Retina (tissue), 1 donor: ENCODE measurements at places on chromosomes 11 and 22.

- no peak for DNase-seq
Measured at GRCh38 chr11:117936973-117937372, 7.8 kb upstream of the TMPRSS13 start.

DNA sequence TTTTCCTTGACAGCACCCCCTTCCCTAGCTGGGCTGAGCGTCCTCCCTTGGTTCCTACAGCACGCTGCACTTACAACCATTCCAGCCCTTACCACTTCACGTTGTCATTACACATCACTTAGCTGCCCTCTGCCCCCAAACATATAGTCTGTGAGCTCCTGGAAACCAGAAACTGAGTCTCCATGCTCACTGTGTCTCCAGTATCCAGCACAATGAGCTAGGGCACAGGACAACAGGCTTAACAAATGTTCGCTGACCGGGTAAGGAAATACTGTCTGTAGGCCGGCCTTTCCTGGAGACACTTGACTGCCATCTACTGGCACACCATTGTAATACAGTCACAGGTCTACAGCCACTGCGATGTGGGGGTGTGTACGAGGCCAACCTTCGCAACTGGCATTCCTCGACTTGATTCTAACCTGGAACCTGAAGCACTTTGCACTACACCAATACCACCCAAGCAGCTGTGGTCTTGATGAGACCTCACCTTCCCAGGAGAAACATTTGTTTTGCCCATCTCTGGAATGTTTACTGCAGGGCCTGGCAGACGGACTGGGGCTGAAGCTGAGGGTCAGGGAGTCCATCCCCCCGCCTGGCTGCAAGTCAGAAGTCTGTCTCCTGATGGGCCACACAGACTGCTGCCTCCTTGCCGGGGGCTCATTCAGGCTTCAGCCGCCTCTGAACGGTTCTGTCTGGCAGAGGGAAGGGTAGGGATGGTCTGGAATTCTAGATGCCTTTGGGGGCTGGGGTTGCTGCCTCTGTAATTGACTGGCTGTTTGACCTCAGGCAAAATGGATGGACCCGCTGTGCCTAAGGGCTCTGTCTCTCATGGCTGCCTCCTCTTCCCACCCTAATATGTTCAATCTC is 72.0 kb downstream of the SYN3 start:
- peak; percentile 87 for DNase-seq

DNA sequence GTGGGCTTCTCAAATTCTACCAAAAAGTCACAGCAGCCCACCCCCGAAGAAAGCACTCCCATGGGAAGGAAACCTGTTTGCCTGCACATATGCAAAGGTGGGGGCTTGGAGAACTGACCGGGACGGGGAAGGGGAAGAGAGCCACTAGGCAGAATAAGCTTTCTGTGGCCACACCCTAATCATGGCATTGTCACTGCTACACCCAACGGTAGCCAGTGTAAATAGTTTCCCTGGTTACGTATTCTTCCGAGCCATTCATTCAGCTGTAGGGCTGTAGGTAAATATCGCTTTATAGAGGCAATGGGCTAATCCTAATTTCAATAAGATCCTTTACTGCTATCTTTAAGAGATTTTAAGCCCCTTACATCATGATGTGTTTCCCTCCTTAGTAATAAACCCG is 61.7 kb downstream of the PRDM11 start:
- no peak for DNase-seq

- DNase-seq, result no peak
Measured at GRCh38 chr11:83715927-83716535, 429.9 kb upstream of the CCDC90B start.

- peak; percentile 49 for DNase-seq
Measured at GRCh38 chr22:27108425-27109114, 451.2 kb downstream of the MIAT start.

DNA sequence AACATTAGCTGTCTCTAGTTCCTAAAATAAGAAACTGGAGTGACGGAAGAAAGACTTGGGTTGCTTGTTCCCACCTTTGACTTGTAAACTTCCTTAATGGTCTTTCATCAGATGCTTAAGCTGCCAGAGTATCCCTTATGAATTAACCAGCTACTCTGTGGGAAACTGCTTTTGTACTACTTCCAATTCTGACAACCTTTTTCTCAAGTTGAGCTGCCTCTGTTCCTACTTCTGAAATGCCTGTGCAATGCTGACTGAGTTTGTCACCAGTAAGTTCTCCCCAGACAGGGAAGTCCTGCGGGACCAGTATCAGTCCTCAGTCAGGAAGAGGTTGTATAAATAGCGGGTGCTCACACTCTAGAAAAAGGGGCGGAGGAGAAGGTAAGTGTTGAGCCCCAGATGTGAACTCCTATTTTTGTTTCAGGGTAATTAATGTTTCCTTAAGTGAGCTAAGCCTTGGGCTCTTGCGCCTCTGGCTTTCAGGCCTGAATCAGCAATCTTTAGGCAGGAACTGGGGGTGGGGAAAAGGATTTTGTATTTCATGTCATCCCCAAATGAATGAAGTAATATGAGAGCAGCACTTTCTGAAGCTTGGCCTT is 67.2 kb downstream of the CECR2 start:
- no peak for DNase-seq

GRCh38 chr22:24819911-24820461 is 14.0 kb downstream of the SGSM1 start:
- DNase-seq, result no peak

DNA sequence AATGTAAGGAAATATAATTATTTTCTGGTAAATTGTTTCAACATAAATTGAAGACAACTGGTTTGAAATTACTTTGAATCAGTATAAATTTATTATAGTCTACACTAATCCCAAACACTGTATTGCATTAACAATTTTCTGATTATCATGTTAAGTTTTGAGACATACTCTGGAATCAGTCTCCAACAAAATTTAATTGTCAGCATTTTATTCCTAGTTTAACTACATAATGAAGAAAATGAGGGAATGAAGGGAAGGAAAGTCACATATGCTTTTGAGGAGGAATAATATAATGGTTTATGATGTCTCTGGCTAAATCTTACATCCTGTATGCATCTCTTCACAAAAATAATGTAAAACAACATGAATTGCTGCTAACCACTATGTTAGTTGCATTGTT is 14.2 kb downstream of the OR52E1 start:
- DNase-seq, result no peak

- no peak for DNase-seq
Measured at GRCh38 chr22:36365020-36365411, 22.8 kb downstream of the MYH9 start.

DNA sequence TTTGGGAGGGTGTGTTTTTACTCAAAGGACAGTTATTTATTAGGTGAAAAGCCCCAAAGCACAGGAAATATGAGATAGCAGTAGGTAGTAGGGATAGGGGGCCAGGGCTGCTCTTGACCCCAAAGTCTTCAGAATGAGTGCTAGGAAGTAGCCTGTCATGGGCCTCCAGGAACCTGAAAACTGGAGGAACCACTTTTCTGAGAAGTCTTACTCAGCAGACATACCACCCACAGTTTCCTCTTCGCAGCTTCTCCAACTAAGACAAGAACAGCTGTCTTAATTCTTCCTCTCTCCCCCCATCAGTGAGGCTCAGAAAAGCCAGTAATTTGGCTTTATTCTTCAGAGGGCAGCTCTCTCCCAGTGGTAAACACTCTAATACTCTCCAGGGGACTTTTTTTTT is 84.0 kb upstream of the CTSC start:
- no peak for DNase-seq

DNA sequence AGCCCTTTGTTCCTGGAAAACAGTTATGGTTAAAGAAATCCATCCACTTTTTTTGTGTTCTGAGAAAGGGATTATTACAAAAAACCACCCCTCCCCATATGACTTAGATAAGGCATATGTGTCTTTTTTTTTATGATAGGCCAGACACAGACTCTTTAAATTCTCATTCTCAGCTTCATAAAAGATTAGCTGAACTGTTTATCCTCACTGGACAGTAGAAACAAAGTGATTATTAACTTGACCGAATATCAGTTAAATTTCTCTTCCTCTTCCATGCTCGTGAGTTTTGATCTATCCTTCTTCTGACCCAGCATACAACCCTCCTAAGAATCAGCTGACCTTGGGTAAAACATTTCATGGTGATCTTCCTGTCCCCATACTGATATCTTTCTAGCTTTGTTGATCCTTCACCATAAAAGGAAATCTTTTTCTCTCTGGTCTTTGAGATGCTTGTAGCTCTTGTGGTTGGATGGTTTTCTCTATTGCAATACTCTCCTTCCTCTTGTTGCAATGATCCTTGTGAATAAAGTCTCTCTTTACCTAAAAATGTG is 26.2 kb downstream of the OR2AG2 start:
- DNase-seq, result no peak

DNA sequence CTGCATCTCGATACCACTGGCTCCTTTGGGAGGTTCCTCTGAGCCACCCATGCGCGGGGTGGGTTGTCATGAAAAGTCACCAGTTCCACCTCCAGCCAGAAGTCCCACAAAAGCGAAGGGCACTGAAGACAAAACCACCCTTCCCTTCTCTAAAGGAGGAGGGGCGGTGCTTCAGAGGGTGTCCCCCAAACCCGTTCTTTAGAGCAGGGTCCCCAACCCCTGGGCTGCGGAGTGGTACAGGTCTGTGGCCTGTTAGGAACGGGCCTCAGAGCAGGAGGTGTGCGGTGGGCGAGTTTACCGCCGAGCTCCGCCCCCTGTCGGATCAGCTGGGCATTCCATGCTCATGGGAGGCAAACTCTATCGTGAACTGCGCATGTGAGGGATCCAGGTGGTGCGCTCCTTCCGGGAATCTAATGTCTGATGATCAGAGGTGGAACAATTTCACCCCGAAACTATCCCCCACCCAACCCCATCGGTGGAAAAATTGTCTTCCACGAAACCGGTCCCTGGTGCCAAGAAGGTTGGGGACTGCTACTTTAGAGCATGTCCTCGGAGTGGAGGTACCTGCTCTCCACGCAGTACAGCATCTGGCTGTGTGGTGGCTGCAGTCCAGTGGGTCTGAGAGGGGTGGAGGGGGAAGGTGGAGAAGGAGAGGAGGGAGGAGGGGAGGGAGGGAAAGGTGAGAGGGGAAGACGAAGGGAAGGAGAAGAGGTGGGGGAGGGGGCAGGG is 72.9 kb upstream of the SEPTIN5 start:
- DNase-seq, result peak; percentile 68

- no peak for DNase-seq
Measured at GRCh38 chr11:118928870-118929500, 3.3 kb upstream of the BCL9L start.

- DNase-seq, result peak; percentile 13
Measured at GRCh38 chr11:44825058-44825785, 98.5 kb downstream of the TSPAN18 start.

- peak; percentile 18 for DNase-seq
Measured at GRCh38 chr11:124748481-124749343, 3.3 kb downstream of the VSIG2 start.

GRCh38 chr22:38300946-38301345 is 16.3 kb downstream of the CSNK1E start:
- no peak for DNase-seq

GRCh38 chr11:128582496-128583366 is 4.6 kb downstream of the ETS1 start:
- DNase-seq, result peak; percentile 13

- no peak for DNase-seq
Measured at GRCh38 chr11:38667359-38667758, 2069.3 kb upstream of the RAG2 start.

DNA sequence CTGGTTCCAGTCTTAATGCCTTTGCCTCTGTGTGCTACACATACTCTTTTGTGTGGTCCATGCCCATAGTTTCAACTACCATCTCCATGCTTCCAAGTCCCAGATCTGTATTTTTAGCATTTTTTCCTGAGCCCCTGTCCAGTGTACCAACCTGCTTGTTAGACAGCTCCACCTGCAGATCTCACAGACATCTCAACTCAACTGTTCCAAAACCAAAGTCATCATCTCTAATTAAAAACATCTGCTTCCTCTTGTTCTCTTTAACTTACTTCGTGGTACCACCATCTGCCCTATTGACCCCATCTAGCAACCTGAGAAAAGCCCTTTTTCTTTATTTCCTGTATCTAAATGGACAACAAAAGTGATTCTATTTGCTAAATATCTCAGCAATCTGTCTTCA is 8.6 kb upstream of the KMT2A start:
- no peak for DNase-seq

DNA sequence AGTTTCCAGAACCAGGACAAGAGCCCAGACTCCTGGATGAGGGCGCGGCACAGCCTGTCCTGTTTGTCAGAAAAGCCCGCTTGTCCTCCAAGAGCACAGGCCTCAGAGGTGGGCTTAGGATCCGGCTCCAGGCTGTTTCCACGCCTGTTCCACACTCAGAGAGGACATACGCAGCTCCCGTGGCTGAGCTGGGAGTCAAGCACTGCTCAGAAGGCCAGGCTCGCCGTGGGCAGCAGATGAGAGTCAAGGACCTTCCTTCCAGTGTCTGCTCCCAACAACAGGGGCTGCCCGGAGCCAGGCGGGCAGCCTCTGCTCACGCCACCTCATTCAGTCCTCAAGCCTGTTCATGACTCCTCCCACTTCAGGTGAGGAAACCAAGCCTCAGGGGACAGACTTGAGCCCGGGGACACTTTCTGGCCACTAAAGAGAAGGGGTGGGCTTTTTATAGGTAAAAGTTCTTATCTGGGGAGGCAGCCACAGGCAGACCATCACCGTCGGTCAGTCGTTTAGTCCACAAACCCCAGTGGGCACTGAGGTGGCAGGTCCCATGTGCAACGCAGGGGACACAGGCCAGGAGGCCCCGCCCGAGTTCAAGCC is 3.8 kb downstream of the CYB5R3 start:
- DNase-seq, result no peak

- no peak for DNase-seq
Measured at GRCh38 chr11:103069367-103069766, 22.6 kb downstream of the DCUN1D5 start.

DNA sequence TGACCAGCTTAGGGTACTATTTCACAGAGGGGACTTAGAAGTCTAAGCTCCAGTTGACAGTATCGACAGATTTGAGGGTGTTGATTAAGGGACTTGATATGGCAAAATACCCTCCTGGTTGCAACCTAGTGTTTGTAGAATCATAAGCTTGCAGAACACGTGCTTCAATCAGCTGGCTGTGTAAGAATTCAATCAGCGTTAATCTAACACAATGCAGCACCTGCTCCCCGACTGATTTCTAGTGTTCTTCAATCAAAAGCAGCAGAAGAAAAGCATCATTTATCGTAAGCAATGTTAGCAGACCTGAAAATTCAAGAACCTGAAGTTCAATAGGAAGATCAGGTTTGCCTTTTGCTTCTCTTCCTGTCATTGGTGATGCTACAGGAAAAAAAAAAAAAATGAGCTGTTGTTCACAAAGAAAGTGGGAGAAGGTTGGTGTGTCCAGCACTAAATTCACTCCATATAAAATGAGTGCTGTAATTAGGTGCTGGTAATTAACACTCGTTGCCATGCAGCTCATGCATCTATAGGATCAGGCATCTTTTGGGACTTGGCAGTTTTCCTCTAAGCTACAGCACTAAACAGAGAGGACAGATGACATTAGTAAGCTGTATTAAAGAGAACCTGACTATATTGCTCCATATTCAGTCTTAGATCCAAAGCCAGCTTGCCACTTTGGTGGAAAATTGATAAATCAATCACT is 840.3 kb downstream of the OPCML start:
- no peak for DNase-seq

DNA sequence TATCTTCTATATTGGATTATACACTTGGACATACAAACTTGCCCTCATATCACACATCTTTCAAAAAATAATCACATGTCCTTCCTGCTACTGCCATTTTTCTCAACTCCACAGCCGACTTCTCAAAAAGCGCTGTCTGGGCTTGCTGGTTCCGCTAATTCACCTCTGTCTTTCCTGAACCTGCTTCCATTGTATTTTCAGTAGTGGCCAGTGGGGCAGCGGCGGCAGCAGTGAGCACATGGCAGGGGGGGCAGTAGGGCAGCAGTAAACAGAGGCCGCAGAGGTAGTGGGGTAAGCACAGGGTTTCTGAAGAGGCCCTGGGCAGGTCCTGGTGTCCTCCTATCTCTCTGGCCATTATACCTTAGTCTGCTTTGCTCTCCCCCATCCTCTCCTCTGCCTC is 126.3 kb downstream of the RRAS2 start:
- no peak for DNase-seq
